ENCODE measurements at places on chromosomes 3 and 15. TPM values are rescaled to one million over a fixed set of nuclear protein-coding genes. Genes with fewer than 3 reads are reported as not detected.

The LTK gene
- 0.18 TPM for total RNA-seq

The TRAT1 gene
- total RNA-seq, result not detected

The GPR171 gene
- not detected for total RNA-seq

The FXR1 gene
- 242 TPM for total RNA-seq

The CCK gene
- total RNA-seq, result not detected

DNA sequence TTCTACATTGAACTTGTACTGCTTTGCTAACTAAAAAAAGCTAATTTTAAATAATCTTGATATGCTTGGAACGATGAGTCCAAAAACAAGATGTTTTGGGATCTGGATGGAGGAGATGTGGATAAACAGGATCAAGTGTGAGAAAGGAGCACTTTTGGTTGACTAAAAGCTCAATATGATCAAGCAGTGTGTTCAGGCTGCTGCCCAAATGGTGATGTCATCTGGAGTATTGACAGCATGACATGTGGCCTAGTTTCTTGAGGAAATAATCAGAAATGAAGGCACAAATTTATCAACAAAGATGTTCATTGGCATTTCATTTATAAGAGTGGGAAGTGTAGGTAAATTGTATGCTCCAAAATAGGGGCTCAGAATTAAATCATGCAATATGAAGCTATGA, 161.2 kb downstream of the SOX2 start:
- no peak for DNase-seq

- no peak for DNase-seq
These were observed 716 bp downstream of the CPEB1 start for GRCh38 chr15:82646250-82647044.

DNA sequence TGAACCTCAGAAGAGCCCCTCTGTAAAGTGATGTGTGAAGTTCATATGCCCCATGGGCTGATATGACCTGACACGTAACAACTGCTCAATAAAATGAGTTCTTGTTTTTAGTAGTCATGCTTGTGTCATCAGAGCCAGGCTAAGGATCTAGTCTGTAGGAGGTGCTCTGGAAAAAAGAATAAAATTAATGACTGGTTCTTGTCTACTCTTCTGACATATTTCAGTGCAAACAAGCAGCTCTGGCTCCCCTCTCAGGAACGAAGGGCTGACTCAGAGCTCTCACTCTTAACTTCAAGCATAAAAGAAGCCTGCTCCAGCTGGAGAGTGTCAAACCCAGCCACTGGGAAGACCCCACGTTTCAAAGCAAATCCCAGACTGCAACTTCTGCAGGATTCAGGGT, 77.0 kb downstream of the LRIG1 start:
- peak; percentile 96 for DNase-seq

DNA sequence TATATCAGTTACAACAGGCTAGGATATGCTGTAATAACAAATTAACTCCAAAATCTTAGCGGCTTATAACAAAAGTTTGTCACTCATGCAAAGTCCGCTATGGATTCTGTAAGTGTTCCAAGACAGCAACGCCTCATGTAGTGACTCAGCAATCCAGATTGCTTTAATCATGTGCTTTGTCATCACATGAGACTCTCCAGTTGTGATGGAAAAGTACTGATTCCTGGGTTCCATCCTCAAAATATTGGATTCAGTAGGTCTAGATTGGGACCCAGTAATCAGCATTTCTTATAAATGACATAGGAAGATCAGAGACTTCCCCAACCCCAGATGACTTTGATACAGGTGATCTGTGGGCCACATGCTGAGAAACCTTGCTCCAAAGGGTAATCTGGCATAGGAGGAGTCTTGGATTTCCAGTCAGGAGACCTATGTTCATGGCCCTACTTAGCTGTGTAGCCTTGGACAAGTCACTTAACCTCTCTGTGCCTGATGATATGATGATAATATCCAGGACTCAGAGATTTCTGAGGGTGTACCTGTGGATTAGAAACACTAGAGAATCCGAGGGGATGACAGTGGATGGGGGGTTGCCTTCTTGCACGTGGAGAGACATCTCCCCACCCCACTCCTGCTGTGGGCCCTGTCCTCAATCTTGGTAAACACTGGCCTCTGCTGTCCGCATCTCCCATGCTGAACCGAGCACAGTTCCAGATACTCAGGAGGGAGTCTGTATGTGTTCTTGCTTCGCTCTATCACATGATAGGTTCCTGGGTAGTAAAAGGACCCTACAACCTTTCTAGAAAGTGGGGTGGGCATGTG, 65.5 kb downstream of the CORO2B start:
- DNase-seq, result peak; percentile 90

DNA sequence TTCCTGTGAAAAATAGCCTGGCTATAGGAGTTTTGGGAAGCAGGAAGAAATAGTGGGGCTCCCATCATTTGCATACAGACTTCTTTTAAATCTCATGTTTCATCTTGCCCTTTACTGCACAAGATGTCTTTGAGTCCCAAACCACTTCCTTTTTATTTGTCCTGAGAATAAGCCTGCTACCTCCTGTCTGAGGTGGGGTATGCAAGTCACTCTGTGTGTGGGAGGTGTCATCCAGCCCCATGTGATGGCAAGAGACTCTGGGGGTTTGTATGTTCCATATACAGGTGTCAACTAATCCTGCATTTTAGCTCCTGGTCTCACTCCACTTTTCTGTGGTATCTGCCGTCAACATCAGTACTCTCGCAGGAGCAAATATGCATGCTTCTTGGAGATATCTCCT, 102.0 kb downstream of the OTOL1 start:
- no peak for DNase-seq

GRCh38 chr3:122956693-122957455, 70.7 kb downstream of the SEMA5B start:
- no peak for DNase-seq

GRCh38 chr3:173650596-173650995, 253.1 kb downstream of the NLGN1 start:
- no peak for DNase-seq

DNA sequence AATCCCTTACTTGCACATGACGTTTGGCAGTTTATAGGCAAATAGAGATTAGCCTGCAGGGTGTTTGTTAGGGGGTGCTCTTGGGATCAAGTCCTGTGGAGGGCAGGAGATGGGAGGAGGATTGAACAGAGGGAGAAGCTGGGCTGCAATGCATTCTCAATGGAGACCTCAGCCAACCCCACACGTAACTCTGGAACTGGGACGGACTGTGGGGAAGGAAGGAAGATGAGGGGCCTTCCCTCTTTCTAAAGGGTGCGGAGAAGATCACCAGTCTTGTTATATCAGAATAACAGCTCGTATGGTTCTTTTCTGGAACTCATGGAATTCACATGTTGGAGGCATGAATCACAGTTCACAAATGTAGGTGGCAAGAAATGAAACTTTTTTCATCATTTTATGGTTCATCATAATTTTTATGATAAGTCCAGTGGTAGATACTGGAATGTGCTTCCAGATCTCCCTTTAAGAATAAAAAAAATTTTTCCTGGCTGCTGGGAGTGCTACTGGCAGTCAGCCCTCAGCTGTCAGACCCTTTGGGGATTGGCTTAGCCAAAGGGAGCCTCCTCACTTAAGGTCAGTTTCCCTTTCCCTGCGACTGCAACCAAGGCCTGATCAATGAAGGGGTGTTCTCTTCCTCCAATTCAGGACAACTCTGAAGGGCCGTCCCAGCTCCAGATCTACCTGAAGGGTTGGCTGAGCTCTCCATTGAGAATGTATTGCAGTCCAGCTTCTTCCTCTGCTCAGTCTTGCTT, 20.5 kb upstream of the LYZL4 start:
- no peak for DNase-seq

DNA sequence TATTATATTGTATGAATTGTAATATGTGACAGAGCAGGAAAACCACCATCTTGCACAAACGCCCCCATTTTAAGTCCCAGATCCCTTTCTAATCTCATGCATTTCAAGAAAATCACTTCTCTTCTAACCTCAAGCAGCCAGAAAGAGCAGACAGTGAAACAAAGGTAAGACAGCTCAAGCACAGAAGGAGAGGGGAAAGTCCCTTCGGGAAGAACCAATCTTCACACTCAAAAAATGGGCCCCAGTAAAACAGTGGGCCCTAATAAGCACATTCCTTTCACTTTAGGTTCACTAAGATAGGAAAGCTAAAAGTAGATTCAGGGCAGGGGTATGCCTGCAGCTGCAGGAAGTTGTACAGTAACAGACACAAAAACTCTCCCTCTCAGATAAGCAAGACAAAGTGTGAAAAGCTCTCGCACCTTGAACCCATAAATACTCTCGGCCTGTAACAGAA, 1268.7 kb downstream of the SI start:
- no peak for DNase-seq

DNA sequence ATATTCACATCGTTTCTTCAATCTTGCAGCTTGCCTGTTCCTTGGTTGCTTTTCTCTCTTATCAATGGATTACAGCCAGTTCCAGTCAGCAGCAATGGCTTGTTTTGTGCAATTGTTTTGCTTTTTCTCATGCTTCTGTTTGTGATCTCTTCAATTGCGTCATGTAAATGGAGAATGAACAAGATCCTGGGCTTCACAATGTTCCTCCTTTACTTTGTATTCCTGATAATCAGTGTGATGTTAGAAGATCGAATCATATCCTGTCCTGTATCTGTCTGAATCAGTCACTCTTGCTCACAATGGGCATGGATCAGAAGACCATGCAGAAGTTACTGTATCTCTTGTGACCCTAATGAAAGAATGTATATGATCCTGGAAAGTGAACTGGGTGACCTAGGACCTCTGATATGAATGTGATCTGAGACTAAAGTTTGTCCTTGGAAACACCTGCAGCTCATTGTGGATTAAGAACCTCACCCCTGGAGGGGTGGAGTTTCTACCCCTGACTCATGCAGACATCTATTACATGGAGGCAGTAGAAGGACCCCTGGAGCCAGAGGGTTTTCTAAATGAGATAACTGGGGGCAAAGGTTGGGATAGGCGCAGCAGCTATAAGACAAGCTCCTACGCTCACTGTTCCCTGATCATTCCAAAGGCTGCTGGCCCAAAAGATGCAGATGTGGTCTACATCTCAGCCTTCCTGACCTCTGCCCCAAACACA, 32.2 kb downstream of the SLC24A1 start:
- peak; percentile 67 for DNase-seq

DNA sequence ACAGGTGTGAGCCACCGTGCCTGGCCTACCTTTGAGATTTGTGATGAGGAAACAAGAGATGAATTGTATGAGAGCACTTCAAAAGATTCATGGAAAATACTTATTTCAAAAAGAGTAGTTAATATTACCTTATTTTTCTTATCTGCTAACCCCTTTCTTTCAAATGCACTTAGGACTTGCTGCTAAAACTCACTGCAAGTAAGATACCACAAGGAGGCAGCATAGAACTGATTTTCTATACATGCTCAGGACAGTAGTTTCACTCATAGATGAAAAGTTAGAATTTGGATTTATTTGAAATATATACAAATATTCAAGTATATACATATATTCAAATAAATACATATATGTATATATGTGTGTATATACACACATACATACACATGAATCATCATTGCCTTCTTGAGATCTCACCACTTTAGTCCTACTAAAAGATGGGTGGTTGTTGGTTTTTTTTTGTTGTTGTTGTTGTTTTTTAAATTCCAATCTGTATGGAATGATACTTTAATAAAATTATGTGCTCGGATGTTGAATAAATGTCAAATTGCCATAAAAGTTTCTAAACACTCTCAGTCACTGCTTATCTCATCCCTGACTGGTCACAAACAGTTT, 2.4 kb downstream of the CCNDBP1 start:
- DNase-seq, result peak; percentile 80

DNA sequence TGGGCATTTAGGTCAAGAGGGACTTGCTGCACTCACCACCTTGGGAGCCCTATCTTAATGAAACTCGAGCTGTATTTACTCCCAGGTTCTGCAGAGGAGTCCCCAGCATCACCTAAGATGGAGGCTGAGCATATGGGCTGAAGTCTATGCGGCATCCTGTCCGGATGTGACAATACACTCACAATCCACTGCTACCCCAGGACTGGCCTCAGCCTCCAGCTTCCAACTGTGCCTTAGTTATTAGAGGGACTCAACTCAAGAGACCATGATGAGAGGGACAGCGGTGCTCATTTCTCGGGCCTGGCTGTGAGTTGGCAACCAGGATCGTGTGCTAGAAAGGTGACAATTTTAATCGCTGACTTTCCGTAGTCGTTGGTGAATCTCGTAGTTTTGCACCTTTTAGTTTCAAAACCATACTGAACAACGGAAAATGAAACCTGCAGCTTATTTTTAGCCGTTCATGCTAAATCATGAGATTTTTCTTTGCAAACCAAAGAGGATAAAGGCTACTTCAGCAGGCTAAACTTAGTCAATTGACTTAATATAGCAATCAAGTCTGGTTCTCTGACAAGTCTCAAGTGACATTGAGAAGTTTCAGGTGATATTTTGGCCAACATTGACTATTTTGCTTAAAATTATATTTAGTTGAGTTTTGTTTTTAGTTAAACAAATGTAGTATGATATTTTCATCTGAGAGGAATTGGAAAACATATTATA, 11.1 kb downstream of the ZBTB38 start:
- no peak for DNase-seq

GRCh38 chr3:15557511-15557946, 36.0 kb upstream of the COLQ start:
- peak; percentile 75 for DNase-seq

- peak; percentile 84 for DNase-seq
These were observed 55.7 kb upstream of the CP start for GRCh38 chr3:149277331-149277813.

- peak; percentile 36 for DNase-seq
These were observed at the start of gene LYSMD2 for GRCh38 chr15:51737522-51738305. TSS of gene LYSMD2 (minus strand) at chr15:51737655. CDS start at chr15:51737622, 33 bp downstream.

DNA sequence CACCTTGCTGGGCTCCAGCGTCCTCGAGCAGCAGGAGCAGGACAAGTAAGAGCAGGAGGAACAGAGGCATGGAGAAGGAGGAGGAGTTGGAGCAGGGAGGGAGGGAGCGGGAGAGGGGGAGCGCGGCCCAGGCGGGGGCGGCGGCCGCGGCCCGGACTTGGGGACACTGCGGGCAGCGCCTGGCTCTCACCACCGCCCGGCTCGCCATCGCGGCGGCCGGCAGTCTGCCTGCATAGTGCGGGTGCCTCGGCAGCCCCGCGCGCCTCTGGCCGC, 440 bp downstream of the DCBLD2 start:
- peak; percentile 47 for DNase-seq

DNA sequence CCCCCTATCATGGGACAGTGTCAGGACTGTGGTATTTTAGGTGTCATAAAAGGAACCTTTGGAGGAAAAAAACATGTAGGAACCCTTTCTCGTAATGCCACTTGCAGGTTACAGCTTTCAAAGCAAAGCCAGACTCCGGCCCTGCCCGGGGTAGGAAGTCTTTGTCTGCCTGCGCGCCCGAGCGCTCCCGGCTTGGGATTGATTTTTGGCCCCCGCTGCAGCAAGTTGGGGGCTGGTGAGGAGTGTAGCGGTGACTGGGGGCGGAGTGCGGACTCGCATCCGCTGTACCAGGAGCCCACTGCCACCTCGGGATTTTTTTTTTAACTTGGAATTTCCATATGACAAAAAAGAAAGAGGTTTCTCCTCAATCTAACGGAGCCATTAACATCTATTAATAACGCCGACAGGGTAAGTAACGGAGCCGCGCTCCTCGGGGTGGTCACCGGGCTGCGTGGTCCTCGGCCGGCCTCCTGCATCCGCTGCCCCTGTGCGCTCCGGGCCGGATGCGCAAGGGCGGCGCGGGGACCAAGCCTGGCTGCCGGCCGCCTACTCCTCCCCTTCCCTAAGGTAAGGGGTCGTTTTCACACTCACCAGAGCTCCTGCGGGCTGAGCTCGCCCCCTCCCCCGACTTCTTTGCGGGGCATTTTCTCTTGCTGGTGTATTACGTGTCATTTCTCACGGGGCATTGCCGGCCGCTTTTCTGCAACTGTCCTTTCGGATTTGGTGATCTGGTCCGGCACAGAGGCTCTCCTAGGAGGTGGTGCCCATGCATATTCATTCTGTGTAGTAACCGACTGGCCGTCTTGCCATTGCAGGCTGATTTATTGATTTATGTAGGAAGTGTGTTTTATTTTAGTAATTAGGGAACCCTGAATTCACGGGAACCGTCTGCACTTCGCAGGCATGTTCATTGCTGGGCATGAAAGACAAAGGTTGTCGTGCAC, 219.8 kb upstream of the TOPAZ1 start:
- DNase-seq, result no peak
